ENCODE measurements at places on chromosomes 6 and 20. TPM values are rescaled to one million over a fixed set of nuclear protein-coding genes. Genes with fewer than 3 reads are reported as not detected.

- no peak for DNase-seq
Measured at GRCh38 chr6:16412982-16413381, 174.6 kb downstream of the GMPR start.

GRCh38 chr6:41546475-41546865, 289 bp downstream of the FOXP4 start:
- DNase-seq = no peak

DNA sequence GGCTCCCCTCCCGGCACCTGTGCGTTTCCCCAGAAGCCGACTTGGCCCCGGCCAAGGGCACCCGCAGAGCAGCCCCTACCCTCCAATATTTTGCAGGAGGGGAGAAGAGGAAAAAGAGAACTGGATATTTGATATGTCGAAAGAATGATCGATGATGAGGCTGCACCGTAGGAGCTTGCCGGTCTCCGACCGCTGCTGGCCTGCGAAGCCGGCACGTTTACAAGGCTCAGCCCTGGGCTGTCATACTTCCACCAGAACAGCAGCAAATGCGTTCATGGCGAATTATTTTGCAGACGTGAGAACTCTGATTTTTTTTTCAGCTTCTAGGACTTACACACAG, 296.7 kb downstream of the TFAP2C start:
- no peak for DNase-seq

DNA sequence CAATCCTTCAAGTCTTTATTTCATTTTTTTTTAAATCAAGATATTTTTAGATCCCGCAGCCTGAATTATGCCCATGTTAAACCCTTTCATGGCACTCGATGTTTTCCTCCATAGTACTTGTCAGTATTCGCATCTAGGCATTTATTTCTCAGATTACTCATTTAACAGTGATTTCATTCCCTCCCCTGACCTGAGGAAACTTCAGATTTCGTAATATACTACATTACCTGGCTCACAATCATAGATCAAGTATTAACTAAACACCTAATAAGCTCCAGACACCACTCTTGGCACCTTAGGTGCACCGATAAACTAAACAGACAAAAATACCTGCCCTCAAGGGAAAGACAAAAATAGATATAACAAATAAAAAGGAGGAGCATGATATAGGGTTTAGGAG, 413.2 kb upstream of the GJE1 start:
- no peak for DNase-seq

GRCh38 chr20:57948180-57948955, 238.6 kb upstream of the PMEPA1 start:
- DNase-seq = no peak

- no peak for DNase-seq
Measured at GRCh38 chr20:17505636-17506517, 25.3 kb downstream of the BFSP1 start.

- DNase-seq = peak; percentile 24
Measured at GRCh38 chr6:142728910-142729481, 216.0 kb downstream of the HIVEP2 start.

- no peak for DNase-seq
Measured at GRCh38 chr20:14715400-14715799, 378.0 kb upstream of the FLRT3 start.

DNA sequence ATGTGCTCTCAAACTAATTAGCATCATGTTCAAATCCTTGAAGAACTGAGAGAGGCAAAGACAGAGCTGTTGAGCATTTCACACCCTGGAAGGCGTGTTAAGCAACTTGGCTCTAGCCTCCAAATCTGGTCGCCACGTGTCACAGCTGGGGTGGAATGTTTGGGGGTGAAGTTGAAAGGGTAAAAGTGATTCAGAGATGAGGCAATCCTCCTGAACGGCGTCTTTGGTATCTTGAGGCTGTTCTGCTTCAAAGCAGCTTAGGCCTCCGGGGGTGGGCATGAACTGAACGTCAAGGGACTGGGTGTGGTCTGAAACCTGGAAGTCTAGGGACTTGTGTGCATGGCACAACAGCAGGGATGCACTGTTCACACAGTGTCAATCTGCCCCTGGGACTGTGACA, 62.3 kb downstream of the TRAM2 start:
- peak; percentile 52 for DNase-seq

DNA sequence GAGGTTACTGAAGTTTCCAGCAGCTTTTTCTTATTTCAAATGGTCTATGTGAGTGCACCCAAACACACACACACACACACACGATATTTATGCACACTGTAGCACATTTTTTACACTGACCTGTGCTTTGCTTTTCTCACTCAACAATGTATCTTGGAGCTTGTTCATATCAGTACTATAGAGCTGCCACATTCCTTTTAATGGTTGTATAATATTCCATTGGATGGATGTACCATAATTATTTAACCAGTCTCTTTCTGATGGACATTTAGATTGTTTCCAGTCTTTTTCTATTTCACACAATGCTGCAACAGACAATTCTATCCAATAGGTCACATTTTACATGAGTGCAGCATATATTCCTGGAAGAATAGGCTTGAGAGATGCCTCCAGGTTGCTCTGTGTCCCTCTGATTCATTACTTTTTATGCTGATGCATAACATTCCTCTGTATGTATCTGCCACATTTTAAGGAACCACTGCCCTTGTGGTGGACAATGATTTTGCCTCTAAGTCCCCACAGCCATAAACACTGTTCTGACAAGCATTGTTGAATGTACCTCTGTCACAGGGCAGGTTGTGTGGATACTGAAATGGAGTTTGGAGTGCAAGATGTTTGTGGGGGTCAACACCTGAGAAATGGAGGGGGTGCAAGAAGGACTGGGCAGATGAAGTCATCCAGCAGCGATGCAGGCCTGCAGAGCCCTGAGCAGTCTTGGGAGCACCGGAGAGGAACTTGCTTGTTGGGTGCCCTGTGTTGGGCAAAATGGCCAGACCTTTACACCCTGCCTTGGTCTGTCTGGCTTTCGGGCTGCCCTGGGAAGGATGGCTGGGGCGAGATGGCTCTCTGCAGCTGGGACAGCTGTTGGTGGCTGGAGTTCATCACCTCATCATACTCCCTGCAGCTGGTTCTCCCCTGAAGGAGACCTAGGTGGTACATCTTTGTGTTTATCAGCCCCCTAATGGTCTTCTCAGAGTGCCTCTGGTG, 13.6 kb downstream of the CEBPB start:
- no peak for DNase-seq

DNA sequence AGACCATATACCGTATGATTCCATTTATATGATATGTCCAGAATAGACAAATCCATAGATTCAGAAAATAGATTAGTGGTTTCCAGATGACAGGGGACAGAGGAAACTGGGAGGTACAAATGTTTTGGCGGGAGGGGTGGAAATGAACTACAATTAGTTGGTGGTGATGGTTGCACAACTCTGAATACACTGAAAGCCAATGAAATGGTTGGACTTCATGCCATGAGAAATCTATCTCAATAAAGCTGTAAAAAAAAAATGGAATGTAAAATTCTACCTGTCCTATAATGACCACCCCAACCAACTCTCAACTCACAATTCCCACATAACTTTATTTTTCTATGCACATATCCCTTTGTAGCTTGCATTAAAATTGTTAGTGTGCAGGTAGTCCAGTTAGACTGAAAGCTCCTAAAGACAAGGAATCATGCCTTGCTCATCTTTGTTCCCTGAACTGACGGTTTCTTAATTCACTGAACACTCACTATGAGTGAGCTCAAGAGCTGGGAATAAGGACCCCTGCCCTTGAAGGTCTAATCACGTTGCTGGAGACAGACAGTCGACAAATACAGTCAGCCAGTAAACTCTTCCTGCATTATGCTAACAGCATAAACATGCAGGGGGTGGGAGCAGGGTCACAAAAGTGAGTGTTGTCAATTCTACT, 1.4 kb downstream of the DCDC2 start:
- DNase-seq = no peak

DNA sequence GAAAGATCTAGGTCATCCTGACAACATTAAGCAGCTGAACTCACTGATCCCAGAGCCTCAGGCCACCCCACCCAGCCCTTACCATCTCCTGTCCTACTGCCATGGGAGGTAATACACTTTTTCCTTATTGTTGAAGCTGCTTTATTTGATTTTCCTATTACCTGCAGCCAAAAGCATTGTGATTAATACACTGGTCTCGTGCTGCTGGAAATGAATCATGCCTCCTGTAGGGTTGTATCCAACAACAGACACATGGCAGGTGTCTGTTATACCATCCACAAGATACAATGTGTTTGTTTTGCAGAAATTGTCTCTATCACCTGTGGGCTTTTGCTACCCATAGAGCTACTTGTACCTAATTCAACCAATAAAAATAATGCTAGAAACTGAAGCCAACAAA, 34.2 kb downstream of the MYLIP start:
- no peak for DNase-seq

DNA sequence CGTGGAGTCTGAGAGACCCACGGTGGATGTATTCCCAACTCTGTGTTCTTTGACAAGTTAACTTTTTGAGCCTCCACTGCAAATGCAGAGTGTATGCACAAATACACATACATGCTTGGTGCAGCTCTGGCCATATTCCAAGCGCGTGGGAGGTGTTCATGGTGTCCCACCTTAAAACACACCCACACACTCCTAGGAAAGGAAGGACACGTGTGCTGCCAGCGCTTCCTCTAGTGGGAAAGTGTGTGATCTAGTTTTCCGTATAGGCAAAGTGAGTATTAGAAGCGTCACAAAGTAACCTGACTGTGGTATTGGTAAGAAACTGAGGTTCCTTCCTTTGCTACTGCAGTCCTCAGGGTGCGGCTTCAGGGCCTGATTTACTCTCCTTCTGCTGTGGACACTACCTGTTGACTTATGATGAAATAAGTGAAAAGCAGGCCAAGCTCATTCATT, 36.0 kb upstream of the MPC1 start:
- DNase-seq = no peak

- no peak for DNase-seq
Measured at GRCh38 chr6:28125401-28125800, 992 bp downstream of the ZSCAN16 start.

GRCh38 chr6:80541886-80542285, 435.4 kb downstream of the BCKDHB start:
- DNase-seq = no peak

DNA sequence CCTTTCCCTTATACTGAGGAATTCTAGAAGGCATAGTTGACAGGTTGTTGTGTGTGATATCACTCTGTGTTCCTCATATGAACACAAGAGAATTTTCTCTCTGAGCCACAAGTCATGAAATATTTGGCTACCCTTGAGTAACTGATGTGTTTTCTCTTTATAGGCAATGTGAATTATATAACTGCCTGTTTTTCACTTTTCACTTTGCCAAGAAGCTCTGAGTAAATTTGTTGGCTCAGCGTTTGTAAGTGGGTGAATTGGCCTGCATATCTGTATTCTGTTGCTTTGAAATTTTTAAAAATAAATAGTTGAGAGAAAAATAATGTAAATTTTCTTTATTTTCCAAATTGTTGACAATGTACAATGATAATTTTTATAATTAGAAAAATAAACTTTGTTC, 5.2 kb upstream of the BTBD9 start:
- no peak for DNase-seq

GRCh38 chr6:41670703-41671360, 32.6 kb downstream of the MDFI start:
- DNase-seq = no peak

- no peak for DNase-seq
Measured at GRCh38 chr6:131015630-131016263, 47.3 kb downstream of the EPB41L2 start.

RFX6 gene
- not detected for total RNA-seq

OR12D3 gene
- total RNA-seq = not detected

AGPAT1 gene
- total RNA-seq = 54.8 TPM

BHLHE23 gene
- total RNA-seq = not detected

RGS17 gene
- total RNA-seq = 0.37 TPM

SIRPD gene
- total RNA-seq = not detected

GFRA4 gene
- not detected for total RNA-seq

LKAAEAR1 gene
- not detected for total RNA-seq
